HCT116 (cell line): ENCODE measurements at places on chromosomes 7 and 10.

DNA sequence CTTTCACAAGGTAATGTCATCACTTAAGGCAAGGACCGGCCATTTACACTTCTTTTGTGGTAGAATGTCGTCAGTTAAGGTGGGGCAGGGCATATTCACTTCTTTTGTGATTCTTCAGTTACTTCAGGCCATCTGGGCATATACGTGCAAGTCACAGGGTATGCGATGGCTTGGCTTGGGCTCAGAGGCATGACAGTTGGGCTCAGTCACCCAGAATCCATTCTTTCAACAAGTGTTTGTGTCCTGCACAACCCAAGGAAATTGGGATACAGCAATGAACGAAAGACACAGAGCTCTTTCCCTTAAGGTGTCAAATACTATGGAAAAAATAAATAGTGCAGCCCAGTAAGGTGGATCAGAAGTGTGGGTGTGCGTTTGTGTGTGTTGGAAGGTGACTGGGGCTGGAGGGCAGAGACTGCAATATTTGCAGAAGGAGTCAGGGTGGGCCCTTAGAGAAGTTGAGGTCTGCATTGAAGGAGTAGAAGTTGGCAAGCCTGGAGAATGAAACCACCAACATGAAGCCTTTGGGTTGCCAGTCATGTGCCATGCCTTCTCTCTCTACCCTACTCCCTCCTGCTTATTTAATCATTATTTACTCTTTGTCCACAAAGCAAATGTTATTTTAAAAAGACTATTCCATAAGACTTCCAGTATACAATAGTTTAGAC is 222.8 kb upstream of the PRKCQ start:
- no peak for DNase-seq

GRCh38 chr10:119315128-119316001 is 108.0 kb downstream of the GRK5 start:
- DNase-seq, result peak; percentile 91

DNA sequence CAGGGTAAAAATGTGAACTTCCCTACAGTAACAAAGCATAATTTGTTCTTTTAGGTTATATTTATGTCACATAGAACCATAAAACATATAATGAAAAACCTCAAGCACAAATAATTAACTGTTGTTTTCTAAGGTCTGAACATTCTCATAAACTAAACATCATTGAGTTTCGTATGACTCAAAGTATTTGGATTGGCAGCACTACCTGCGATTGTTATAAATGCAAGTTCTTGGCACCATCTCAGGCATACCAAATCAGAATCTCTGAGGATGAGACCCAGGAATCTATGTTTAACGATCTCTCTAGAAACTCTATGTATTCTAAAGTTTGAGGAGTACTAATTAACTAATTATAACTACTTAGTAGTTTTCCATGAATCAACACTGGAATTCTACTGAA is 22.5 kb downstream of the ORC5 start:
- DNase-seq, result no peak

DNA sequence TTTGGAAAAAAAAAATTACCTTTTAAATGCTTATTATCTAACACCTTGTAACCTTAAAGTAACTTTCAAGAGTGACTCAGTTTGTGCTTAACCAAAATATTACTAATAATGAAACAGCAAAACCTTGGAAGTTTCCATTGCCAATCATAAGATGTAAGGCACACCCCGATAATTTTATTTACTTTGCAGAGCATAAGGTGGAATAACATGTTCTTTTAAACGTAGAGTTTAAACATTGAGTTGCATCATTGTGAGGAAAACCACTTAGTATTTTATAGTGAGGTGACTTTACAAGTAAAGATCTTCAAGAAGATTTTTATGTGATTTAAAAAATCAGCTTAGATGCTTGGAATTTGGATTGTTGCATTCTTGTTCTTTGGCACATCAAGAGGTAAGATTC is at the start of gene PNLIPRP3:
Gene PNLIPRP3, plus strand, starts transcription at position 177 of the 400 bp plus-strand sequence. Its CDS starts 166 bp downstream, at position 343.
- DNase-seq, result no peak

DNA sequence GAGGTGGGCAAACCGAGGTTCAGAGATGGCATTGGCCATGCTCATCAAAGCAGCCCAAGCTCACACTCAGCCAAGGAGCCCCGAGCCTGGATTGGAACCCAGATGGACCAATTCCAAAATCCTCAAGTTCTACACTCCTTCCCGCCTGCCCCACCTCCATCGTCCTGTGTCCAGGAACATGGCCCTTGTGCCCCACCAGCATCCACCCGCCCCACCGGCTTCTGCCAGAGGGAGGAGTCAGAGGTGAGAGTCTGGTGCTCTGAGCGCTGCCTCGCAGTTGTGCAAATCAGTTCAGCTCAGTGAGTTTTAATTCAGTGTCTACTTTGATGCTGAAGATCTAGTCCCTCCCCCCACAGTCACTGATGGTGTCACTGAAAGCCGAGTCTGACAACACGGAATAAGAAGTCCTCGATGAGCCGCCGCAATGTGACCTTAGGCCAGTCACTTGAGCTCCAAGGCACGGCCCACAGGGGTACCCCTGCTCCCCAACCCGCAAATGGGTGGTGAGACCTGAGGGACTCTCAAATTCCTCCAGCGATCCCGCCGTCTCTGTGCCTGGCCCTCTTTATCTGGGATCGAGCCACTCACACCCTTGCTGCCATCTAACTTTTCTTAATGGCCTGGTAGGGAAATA is 26.3 kb downstream of the PRKAG2 start:
- no peak for DNase-seq

DNA sequence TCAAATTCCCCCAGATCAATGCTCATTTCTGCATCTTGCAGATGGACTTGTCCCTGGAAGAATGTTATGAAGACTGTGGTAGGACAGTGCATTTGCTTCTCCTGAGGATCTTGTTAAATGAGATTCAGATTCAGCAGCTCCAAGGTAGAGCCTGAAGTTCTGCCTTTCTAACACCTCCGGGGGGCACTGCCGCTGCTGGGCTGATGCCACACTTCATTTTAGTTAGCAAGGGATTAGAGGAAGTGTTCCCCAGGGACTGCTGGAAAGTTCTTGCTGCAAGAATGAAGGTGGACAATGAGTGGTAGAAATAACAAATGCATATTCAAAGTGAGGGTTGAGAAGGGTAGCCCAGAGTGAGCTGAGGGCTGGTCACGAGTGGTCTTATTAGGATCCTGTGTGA is 434.3 kb upstream of the AKR1E2 start:
- DNase-seq, result peak; percentile 22

DNA sequence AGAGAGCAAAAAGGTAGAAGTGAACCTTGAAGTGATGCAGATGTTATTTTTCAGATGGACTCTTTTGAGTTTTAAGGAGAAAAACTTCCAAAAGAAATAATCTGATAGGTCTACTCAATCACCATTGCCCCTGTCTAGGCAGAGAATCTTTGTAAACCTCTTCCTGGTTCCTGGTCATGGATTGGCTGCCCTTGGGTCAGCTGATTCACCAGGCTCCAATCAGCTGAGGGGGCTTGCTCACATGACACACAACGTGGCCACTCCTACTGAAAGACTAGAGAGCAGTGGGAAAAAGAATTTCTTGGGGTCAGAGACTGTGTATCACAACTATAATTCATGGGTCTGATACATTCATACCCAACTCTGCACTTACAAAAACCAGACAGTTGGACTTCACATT is 20.0 kb upstream of the JCAD start:
- no peak for DNase-seq

GRCh38 chr7:16399265-16399831 is 22.0 kb downstream of the CRPPA start:
- no peak for DNase-seq

DNA sequence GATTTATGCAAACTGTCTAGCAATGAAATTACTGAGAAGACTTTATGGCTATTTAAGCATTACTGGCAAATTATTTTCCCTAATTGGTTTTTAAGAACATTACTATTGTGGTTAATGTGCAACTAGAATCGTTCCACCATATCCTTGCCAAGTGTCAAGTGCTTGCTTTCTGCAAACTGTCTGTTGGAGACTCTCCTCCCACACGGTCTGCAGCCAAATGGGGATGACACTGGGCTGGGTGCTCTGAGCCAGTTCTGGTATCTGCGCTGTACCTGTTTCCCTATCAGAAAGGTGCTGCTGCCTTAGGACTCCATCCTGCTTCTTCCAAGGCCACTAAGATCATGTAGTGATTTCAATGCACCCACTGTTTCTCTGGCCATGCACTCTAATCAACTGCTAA is 110.4 kb downstream of the RAMP3 start:
- DNase-seq, result no peak

DNA sequence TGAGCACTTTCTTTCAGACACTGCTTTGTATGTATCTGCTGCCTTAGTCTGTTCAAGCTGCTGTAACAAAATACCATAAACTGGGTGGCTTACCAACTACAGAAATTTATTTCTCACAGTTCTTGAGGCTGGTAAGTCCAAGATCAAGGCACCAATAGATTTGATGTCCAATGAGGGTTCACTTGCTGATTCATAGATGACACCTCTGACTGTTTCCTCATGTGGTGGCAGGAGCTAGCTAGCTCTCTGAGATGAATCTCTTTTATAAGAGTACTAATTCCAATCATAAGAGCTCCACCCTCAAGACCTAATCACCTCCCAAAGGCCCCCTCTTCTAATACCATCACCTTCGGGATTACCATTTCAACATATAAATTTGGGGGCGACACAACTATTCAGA is 76.6 kb upstream of the ADO start:
- no peak for DNase-seq

GRCh38 chr10:44760513-44760912 is 150.6 kb upstream of the TMEM72 start:
- no peak for DNase-seq

- DNase-seq, result no peak
Observed at GRCh38 chr10:83820033-83820432, 319.3 kb upstream of the GHITM start.

GRCh38 chr10:30752481-30752881 is 122.9 kb upstream of the LYZL2 start:
- no peak for DNase-seq

- DNase-seq, result no peak
Observed at GRCh38 chr10:28666751-28667467, 10.4 kb upstream of the BAMBI start.

- no peak for DNase-seq
Observed at GRCh38 chr10:59854571-59854970, 51.8 kb downstream of the CCDC6 start.

DNA sequence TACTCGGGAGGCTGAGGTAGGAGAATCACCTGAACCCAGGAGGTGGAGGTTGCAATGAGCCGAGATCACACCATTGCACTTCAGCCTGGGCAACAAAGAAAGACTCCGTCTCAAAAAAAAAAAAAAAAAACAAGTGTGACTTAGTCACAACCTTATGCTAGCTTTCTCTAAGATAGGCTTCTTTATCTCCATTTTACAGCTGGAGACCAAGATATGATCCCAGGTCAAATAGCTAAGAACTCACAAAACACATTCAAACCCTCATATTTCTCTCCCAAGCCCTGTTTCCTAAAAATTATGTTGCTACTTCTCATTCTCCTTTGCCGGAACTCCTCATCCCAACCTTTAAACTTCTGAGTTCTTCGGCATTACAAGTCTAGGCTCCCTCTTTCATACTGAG is 13.0 kb upstream of the DHTKD1 start:
- DNase-seq, result no peak

DNA sequence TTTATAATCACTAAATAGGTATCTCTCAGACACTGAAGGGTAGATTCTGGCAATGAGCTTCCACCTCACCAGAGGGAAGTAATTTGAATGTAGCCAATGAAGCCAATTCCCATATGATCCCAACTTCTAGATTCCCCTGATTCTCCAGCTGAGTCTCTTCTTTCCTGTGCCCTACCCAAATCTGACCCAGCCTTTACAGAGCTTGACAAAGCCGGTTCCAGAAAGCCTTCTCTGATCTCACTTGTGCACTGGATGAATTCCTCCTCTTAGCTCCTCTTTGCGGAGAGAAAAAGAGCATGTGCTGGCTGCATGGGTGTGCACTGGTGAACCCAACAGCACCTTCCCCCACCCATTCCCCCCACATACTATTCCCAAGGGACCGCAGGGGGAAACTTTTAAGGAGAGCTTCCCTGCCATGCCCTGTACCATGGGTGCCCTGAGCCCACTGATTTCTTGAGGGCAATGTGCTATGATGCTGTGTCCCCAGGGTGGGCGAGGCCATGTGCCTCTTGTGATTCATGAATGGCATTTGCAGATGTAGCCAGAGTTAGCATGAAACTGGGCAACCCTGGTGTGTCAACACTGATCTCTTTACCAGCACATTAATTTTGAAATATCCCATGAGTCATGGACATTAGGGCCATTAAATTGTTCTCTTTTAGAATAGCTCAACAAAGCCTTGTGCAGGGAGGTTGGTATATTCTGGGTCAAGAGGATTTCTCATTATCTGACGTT is 50.4 kb upstream of the PLEKHA1 start:
- no peak for DNase-seq

DNA sequence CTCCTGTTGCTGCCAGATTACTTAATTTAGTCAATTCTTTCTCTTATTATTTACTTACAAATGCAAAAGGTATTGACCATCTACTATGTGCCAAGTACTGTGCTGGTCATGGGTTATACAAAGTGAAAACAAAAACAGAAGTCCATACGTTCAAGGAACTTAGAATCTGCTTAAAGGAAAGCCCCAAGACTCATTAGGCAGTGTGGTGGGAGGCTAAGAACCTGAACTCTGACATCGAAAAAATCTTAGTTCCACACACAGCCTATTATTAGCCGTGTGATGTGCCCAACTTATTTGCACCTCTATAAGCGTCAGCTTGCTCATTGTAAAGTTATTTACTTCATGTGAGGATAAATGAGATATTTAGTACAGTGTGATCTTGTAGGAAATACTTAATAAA is 227.4 kb upstream of the SORCS1 start:
- DNase-seq, result no peak

- no peak for DNase-seq
Observed at GRCh38 chr7:1219498-1219897, 13.2 kb upstream of the UNCX start.

DNA sequence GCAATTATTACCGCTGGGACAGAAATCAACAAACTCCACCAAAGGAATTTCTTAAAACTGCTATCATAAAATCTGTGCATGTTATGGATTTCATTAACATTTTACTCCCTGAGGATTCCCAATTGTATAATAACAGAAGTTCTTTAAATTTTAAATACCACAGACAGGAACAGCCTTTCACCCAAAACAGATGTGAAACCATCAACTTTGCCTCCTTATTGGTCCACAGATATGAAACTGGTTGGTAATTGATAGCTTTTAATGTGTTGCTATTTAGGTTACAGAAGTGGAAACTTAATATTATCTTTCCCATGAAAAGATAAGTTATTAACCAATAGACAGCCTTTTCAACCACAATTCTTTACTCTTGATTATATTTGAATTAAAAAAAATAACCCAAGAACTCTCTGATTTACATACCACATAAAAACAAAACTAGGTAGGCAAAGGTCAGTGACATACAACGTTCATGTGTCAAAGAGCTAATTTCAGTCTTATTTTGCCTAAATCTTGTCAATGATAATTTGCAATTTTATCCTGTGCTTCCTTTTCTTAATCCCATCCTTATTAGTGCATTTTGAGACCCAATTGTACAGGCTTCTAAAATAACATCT is 90.0 kb downstream of the NRP1 start:
- no peak for DNase-seq
